ENCODE measurements at places on chromosomes 12 and 14. TPM values are rescaled to one million over a fixed set of nuclear protein-coding genes. Genes with fewer than 3 reads are reported as not detected.

KNTC1 gene
- total RNA-seq: 28.9 TPM

HOXC4 gene
- not detected for total RNA-seq

FKBP3 gene
- 23.5 TPM for total RNA-seq

PTPRO gene
- 2.0 TPM for total RNA-seq

LRIG3 gene
- total RNA-seq: 16.4 TPM

FAM90A1 gene
- 0.06 TPM for total RNA-seq

TAS2R42 gene
- total RNA-seq: not detected

BMP4 gene
- total RNA-seq: 8.6 TPM

FAIM2 gene
- total RNA-seq: 0.81 TPM

MIP gene
- not detected for total RNA-seq

PTPRB gene
- total RNA-seq: 2.4 TPM

CPNE6 gene
- not detected for total RNA-seq

GPX2 gene
- total RNA-seq: 0.12 TPM

OR4E2 gene
- total RNA-seq: not detected

CIROP gene
- 0.06 TPM for total RNA-seq

SIX6 gene
- not detected for total RNA-seq

SYT1 gene
- 1.1 TPM for total RNA-seq

KRT75 gene
- total RNA-seq: not detected

LMO3 gene
- total RNA-seq: 0.99 TPM

GARIN6 gene
- total RNA-seq: not detected

CDKL1 gene
- total RNA-seq: 30.1 TPM

GLT1D1 gene
- not detected for total RNA-seq

LRP1 gene
- 490 TPM for total RNA-seq

MAP1LC3B2 gene
- total RNA-seq: 0.53 TPM

DIO2 gene
- 161 TPM for total RNA-seq

SOAT2 gene
- total RNA-seq: 0.26 TPM

CSRP2 gene
- 3.0 TPM for total RNA-seq

AACS gene
- total RNA-seq: 13.3 TPM

SERPINA1 gene
- total RNA-seq: not detected

P3H3 gene
- total RNA-seq: 90.6 TPM

HCAR3 gene
- total RNA-seq: not detected

POTEG gene
- total RNA-seq: not detected

KRT85 gene
- total RNA-seq: not detected

ATL1 gene
- total RNA-seq: 4.4 TPM
